ENCODE measurements at places on chromosomes 1 and 21.

DNA sequence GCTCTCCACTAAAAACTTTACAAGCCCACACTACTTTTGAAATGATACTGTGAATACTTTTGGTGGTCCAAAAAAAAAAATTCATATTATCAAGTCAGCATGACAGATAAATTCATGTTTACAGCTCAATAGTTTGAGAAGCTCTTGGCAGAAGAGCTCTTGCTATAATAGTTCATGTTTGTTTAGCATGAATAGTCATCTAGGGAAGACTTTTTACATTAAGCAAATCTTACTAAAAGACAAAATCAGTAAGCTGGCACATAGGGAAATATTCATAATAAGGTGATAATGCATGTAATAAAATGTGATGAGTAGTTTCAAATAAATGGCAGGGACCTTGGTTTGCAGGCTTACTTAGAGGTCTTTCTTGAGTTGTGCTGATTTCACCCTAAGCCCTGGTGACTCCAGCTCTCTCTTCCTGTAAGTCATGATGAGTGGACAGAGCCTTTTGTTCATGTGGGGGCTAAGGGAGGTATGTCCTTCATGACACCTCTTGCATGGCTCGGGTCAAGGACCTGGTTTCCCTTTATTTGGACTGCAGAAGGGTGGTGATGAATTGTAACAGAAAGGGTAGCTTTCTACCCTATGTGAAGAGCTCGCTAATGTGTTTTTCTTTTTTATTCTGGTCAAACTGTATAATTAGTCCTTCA, 166.7 kb downstream of the GABPA start:
- DNase-seq = no peak

- DNase-seq = no peak
These were observed 146.6 kb downstream of the KCNJ6 start for GRCh38 chr21:37769656-37770055.

GRCh38 chr1:8283058-8283884, 34.6 kb upstream of the SLC45A1 start:
- no peak for DNase-seq

DNA sequence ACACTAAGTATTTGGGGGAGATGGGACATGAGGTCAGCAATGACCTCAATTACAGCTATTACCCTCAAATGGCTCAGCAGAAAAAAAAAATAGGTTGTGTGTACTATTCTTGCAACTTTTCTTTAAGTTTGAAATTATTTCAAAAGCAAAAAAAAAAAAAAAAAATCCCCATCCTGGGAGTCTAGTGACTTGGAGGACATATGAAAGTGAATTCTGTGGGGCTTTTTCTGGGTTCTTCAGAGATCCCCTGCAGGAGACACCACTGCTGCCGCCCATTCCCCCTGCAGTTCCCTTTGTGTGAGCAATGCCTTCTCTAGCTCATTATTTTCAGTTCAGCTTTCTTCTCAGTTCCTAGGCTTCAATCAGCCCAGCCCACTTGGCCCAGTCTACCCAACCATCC, 16.7 kb downstream of the HSD11B1 start:
- no peak for DNase-seq

- DNase-seq = no peak
These were observed 707 bp downstream of the PRCC start for GRCh38 chr1:156767879-156768604.

- DNase-seq = no peak
These were observed 1050.1 kb downstream of the PLA2G4A start for GRCh38 chr1:187878883-187879282.

GRCh38 chr21:38326899-38327298, 70.1 kb downstream of the KCNJ15 start:
- no peak for DNase-seq

GRCh38 chr1:199859491-199859933, 168.0 kb upstream of the NR5A2 start:
- DNase-seq = no peak

DNA sequence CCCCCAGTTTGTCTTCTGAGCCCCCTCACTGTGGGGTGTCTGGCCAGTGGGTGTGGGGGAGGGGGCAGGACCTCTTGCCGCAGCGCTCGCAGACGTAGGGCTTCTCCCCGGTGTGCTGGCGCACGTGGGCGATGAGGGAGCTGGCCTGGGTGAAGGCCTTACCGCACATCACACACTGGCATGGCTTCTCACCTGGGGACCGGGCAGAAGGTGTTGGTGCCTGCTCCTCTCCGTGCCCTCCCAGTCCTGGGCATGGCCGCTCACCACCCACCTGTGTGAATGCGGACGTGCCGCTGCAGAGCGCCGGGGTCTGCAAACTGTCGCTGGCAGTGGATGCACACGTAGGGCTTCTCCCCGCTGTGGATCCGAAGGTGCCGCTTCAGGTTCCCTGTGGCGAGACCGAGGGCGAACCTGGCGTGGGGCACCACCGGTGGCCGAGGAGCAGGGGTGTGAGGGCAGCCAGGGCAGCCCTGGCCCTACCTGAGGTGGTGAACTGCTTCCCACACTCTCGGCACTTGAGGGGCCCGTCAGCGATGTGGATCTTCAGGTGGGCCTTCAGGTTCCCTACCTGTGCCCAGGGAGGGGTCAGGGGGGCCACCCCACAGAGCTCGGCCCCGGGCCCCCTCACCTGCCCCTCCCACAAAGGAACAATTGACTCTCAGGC, 32.4 kb downstream of the ZBTB17 start:
- DNase-seq = no peak

DNA sequence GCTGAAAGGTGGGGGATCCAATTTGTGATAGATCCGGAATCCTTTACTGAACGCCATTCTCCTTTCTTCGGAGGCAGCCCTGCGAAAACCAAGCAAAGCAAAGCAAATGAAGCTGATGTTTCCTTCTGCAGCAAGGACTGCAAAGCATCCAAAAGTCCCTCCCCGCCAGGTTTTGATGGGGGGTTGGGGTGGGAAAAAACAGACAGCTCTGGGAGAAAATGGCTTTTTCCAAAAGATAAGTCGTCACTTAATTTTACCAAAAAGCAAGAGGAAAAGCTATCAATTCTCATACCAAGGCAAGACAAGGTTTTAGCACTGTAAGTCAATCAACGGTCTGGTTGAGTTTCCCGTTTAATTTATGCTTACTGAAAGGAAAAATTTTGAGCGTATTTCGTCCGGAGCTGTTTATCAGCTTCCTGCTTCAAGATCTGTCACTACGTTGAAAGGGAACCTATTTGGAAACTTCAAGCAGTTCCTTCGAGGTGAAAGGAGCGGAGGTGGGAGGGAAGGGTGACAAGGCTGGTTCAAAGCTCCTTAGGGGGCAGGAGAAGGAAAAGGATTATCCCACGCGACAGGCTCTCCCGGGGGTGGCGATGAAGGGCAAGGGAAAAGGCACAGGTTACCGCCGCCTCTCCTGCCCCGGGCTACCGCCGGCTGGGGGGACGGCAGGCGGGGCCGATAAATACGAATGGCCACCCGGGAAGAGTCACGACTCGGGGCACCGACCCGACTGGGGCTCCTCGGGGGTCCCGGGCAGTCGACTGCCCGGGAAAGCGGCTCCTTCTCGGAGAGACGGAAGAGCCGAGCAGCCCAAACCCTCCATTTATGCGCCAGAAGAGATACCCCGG, 750 bp downstream of the SYNJ1 start:
- no peak for DNase-seq

DNA sequence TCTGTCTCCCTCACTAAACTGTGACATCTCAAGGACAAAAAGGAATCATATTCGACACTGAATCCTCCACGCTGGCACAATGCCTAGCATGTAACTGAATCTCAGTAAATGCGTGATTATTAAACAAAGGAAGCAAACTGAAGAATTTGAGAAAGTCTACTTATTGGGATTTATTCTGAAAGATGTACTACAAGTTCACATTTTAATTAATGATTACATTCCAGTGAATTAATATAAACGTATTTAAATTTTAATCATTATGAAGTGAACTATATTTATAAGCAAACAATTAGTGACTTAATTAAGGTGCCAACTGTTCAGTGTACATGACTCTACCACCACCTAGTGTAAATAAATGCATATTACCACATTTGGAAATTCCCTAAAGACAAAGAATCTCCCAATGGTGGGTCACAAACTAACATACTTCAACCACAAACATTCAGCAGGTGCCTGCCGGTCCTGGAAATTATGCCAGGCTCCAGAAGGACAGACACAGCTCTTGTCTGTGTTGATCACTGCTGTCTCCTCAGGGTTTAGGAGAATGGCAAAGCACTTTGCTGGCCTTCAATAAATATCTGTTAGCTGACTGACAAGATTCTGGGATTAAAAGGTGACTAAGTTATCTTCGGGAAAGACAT, 56.3 kb downstream of the SMYD3 start:
- DNase-seq = peak; percentile 92

- DNase-seq = no peak
These were observed 6.1 kb downstream of the EFNA4 start for GRCh38 chr1:155069551-155070157.

DNA sequence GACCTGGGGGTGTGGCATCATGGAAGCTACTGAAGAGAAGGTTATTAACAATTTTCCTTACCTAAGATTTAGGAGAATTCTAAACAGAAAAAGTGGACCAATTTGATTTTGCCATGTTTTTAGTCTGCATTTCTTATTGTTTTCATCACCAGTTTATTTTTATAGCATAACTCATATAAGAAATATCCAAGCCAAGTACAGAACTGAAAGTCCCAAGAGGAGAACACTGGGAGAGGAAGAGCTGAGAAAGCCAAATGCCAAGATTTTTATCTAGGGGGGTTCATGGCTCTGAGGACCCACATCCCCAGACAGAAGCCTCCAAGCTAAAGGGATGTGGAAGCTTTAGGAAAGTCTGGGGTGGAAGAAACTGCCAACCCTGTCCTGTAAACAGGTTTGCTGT, 109.4 kb upstream of the DUSP10 start:
- no peak for DNase-seq

DNA sequence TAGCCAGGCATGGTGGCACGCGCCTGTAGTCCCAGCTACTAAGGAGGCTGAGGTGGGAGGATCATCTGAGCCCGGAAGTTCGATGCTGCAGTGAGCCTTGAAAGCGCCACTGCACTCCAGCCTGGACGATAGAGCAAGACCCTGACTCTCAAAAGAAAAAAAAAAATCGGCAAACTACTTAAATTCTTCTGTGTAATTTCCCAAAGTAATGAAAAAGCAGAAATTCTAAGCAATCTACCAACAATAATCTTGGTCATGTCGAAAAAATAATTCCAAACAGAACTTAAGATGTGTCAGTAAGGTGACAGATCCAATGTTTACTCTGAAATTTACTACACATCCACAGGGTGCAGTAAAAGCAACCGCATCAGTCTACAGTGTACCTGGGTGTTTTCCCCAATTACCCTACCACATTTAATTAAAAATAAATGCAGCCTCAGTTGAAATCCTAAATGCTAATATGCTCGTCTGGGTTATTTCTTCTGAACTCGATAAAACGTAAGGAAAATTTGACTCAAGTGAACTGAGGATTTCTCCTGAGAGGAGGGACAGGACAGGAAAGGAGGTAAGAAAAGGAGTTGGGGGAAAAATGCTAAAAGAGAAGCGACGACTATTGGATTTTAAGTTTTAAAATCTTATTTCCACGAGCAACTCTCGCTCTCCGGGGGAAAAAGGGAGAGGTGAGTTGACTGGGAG, 801 bp downstream of the EPRS1 start:
- DNase-seq = no peak

DNA sequence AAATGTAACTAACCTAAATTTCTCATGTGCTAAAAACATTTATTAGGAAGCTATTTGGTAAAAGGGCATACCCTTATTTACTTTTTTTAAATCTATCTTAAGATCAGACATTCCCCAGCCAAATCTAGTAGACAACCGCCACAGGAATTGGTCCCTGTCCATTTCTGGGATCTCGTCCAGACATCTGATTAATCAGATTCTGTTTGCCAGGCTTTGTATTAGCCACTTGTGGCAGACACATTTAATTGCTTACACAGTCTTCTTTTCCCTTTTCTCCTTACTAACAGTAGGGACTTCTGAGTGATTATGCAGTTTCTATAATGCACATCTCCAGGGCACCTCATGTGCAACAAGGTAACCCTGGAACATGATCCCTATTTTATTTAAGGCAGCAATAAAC, 449.0 kb upstream of the RGS18 start:
- no peak for DNase-seq

DNA sequence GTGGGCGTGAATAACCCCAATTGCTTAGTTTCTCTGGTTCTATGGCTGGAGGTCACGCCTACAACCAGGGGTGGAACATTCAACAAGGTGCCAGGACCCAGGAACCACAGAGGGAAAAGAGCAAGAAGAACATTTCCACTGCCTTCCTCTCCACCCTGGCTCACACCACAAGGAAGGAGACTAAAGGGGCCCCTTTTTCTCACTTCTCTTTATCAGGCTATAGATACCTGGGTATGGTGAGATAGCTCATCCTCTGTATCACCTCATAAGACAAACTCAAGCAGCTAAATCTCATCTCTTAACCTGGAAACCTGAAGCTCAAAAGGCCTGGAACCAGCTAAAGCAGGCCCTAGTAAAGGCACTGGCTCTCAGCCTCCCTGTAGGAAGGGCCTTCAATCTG, 438.8 kb upstream of the OLFM3 start:
- DNase-seq = no peak

GRCh38 chr1:101003012-101003650, 22.5 kb downstream of the DPH5 start:
- no peak for DNase-seq

GRCh38 chr21:45894450-45894825, 87.1 kb upstream of the COL6A1 start:
- DNase-seq = no peak

DNA sequence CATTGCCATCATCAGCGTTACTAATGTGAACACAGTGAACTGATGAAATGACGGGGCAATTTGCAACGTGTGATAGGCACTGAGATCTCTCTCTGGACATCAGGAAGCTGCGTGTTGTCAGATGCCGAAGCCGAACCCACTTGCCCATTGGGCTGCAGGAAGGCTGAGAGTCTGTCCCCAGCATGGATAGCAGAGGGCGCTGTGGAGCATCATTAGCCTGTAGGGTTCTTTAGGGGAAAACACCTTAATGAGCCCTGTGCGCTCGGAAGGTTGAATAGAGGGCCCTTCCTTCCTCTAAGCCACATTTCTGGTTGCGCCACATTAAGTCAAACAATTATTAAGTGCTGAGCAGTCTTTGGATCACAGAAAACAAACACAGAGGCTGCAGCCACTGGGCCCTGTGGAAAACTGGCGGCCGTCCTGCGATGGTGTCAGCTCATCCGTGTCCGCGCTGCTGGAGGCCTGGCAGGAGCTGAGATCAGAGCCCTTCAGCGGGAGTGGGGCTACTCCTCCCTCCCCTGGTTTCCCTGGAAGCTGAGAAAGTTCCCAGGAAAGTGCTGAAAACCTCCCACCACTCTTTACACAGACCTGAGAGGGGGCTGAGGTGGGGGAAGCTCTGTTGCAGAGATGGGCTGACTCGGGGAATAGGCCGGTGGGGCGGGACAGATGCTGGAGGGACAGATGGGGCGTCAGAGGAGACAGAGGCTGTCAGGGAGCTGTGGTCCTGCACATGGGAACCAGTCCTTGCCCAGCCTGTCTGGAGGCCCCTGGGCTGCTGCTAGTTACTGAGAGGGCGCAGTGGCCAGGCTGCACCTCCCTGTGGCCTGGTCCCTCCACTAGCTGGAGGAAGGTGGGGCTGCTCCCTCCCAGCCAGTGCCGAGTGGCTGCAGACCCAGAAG, 12.7 kb downstream of the TFF2 start:
- peak; percentile 77 for DNase-seq

GRCh38 chr1:234675572-234675971, 65.6 kb upstream of the IRF2BP2 start:
- no peak for DNase-seq

- no peak for DNase-seq
These were observed 74.6 kb downstream of the PGBD5 start for GRCh38 chr1:230351514-230351913.

All from NCI-H2029 treated with DMSO at 0.1 percent for 48 hours (cell line).